ENCODE measurements at places on chromosomes 4 and X. TPM values are rescaled to one million over a fixed set of nuclear protein-coding genes. Genes with fewer than 3 reads are reported as not detected.

Gene GPR34
- total RNA-seq, result not detected

Gene EFHC2
- not detected for total RNA-seq

Gene HSFX3
- not detected for total RNA-seq

Gene PGAM4
- total RNA-seq, result not detected

Gene GABRA4
- total RNA-seq, result not detected

Data from pulmonary artery endothelial cell (primary cell).